Muscle of back (tissue), 13 donors: ENCODE measurements at places on chromosomes 3 and 15.

- no peak for DNase-seq
Measured at GRCh38 chr3:126049289-126050049, 34.5 kb downstream of the SLC41A3 start.

- DNase-seq, result peak; percentile 42
Measured at GRCh38 chr15:84598993-84599392, 1.8 kb upstream of the ZSCAN2 start.

DNA sequence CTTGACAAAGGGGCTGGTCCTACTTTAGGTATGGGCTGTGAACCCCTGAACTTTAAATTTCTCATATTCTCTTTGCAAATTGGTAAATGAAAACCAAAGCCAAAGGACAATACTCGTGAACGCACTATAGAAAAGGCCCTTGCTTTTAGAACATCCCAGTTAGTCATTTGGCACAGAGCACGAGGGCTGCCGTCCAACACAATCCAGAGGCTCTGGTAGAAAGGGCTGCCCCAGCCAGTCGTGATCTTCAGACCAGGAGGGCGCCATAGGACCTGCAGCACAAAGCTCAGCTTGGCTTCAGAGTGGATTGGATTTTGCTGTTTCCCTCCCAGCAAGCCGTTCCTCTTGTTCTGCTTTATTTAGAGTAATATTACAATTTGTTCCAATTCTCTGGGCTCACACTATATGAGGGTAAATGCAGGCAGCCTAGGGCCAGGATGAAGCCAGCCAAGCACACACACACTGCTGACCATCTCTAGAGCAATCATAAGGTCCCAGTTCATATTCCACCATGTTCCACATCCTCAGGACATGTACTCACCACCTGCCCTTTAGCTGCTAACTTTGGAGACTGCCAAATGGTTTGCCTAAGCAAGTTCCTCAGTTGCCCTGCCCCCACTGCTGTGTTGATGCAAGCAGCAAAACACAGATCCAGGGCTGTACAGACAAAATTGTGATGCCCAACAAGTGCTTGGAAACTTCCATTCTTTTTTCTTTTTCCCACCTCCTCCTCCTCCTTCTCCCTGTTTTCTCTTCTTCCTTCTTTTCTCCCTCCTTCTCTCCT lies 6.0 kb upstream of the BFSP2 start:
- no peak for DNase-seq

- no peak for DNase-seq
Measured at GRCh38 chr3:106759731-106760130, 617.5 kb upstream of the CCDC54 start.

GRCh38 chr3:131505421-131505820 lies 2.6 kb upstream of the MRPL3 start:
- no peak for DNase-seq
